GM12878 (cell line): ENCODE measurements at places on chromosomes 1 and 21.

GRCh38 chr1:184359909-184360308, 26.9 kb upstream of the C1orf21 start:
- DNase-seq = no peak
- no peaks in the 10 kb centered on the region for H3K4me1 ChIP-seq

- H3K4me3 ChIP-seq = no peak overlapping the region
- DNase-seq = no peak
- no peak overlapping the region for H3K27ac ChIP-seq
- no peaks in the 10 kb centered on the region for H3K36me3 ChIP-seq
- no peaks in the 10 kb centered on the region for H3K27me3 ChIP-seq
These were observed 196.0 kb upstream of the TMEM51 start for GRCh38 chr1:14957375-14958098.

DNA sequence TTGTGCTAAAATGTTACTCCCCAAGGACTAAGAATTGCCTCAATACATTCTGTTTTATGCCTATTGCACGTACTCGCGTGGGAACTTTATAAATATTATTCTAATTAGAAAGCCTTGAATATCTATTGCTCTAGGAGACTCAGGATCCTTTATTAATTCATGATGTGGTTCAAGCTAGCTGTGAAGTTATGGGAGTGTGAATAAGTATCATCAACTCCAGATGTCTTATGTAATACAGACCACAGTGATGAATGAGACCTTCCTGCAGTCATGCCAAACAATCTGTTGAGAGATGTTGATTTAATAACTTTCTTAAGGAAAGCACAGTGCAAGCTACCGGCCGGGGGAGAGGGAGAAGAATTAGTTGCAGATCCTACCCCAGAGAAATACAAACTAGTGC, 519.2 kb upstream of the ZP4 start:
- DNase-seq = no peak
- no peak overlapping the region for H3K4me3 ChIP-seq
- no peaks in the 10 kb centered on the region for H3K36me3 ChIP-seq
- H3K4me1 ChIP-seq = no peaks in the 10 kb centered on the region

DNA sequence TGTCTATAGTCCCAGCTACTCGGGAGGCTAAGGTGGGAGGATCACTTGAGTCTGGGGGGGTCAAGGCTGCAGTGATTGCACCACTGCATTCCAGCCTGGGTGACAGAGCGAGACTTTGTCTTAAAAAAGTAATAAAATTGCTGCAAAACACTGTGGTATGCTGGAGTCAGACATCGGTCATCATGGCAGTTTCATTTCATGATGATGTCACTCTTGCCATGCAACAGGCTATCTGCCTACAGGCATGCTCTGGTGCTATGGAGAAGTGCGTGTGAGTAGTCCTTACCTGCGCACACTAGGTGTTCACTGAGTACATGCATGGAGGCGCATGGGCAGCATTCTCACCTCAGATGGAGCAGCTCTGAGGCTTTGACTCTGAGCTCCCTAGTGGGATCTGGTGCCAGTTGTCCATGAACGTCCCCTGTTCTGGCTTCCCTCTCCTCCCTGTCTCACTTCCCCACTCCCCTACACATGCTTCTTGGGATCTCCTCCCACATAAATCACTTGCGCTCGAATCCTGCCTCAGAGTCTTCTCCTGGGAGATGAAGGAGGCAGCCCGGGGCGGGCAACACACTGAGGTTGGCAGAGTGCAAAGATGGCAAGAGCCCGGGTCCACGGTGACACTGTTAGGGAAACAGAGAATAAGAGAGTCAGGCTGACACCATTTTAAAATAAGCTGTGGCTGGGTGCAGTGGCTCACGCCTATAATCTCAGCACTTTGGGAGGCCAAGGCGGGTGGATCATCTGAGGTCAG, 10.4 kb upstream of the CELA3B start:
- H3K4me1 ChIP-seq = no peaks in the 10 kb centered on the region
- H3K27me3 ChIP-seq = no peaks in the 10 kb centered on the region
- no peaks in the 10 kb centered on the region for H3K36me3 ChIP-seq
- DNase-seq = no peak
- H3K27ac ChIP-seq = no peak overlapping the region

- H3K27me3 ChIP-seq = no peaks in the 10 kb centered on the region
- no peak for DNase-seq
- H3K36me3 ChIP-seq = no peaks in the 10 kb centered on the region
- H3K4me1 ChIP-seq = peaks cover 4% of the 10 kb centered on the region; the same call in 1 of the 2 replicates
- no peak overlapping the region for H3K4me3 ChIP-seq
- no peak overlapping the region for H3K27ac ChIP-seq
These were observed 76.7 kb upstream of the GPR88 start for GRCh38 chr1:100461222-100461621.

DNA sequence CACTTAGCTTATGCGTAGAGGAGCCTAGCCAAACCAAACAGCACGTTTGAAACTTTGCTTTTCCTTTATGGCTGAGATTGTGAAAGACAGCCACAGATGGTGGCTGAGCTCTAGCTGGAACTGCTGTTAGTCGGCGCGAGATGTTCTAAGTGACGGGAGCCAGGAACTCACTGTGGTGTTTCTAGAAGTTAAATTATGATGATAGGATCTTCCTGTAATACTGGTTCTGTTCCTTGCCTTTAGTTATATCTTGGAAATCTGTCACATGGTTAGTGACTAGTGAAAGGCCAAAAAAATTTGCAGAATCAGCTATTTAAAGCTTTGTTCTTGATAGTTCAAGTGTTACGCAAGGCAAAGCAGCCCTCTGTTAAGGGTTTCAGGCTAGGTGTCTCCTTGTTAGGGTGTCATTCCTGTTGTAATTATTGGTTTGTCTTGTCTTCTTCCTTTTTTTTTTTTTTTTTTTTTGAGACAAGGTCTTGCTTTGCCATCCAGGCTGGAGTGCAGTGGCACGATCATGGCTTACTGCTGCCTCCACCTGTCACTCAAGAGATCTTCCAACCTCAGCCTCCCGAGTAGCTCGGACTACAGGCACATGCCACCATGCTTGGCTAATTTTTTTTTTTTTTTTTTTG, 22.6 kb downstream of the AK4 start:
- no peaks in the 10 kb centered on the region for H3K27me3 ChIP-seq
- peaks cover 3% of the 10 kb centered on the region; the same call in 1 of the 2 replicates for H3K36me3 ChIP-seq
- H3K4me3 ChIP-seq = no peak overlapping the region
- H3K27ac ChIP-seq = no peak overlapping the region

GRCh38 chr1:236699366-236699765, 13.1 kb downstream of the ACTN2 start:
- DNase-seq = no peak
- no peaks in the 10 kb centered on the region for H3K4me1 ChIP-seq
- 0 out of 2 replicates have a peak, but pooled peaks cover 2% of the 10 kb centered on the region for H3K27me3 ChIP-seq

- H3K27ac ChIP-seq = no peak overlapping the region
- DNase-seq = no peak
- no peaks in the 10 kb centered on the region for H3K36me3 ChIP-seq
- H3K4me3 ChIP-seq = no peak overlapping the region
- peaks cover 5% of the 10 kb centered on the region; the same call in 1 of the 2 replicates for H3K4me1 ChIP-seq
- no peaks in the 10 kb centered on the region for H3K27me3 ChIP-seq
These were observed 149.5 kb upstream of the RUNX1 start for GRCh38 chr21:35198565-35198964.

- no peaks in the 10 kb centered on the region for H3K27me3 ChIP-seq
- DNase-seq = no peak
- H3K36me3 ChIP-seq = no peaks in the 10 kb centered on the region
These were observed 80.9 kb upstream of the LBR start for GRCh38 chr1:225508538-225509375.

DNA sequence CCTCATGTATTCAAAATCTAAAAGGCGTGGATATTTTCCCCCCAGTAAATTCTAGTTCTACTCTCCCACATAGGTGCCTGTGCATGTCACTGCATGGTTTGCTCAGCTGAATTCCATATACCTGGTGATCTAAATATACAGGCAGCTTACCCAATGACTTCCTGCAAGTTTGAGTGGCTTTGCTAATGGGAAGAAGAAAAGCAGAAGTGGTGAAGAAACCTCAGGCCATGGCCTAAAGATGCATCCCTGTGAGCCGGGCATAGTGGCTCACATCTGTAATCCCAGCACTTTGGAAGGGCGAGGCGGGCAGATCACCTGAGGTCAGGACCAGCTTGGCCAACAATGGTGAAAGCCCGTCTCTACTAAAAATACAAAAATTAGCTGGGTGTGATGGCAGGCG, 11.5 kb downstream of the SLC44A3 start:
- H3K4me3 ChIP-seq = no peak overlapping the region
- no peak for DNase-seq
- no peaks in the 10 kb centered on the region for H3K27me3 ChIP-seq
- no peaks in the 10 kb centered on the region for H3K36me3 ChIP-seq

DNA sequence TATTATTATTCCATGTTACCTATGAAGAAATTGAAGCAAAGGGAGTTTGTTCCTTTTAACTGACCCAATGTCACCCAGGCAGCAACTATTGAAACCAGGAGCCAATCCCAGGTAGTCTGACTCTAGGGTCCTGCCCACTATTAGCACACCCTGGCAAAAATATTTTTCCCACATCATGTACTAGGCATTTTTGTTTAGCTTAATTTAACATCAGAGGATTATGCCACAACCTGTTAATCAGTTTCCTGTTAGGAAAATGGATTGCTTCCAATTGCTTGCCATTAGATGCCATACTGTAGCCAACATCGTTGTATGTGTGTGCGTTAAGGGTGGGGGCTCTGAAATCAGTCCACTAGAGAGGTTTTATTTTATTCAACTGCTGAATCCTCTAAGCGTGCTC, 281.1 kb downstream of the DNM3 start:
- H3K36me3 ChIP-seq = no peaks in the 10 kb centered on the region
- H3K27me3 ChIP-seq = no peaks in the 10 kb centered on the region

GRCh38 chr1:108598340-108598739, 38.4 kb downstream of the EEIG2 start:
- H3K4me3 ChIP-seq = no peak overlapping the region
- H3K27me3 ChIP-seq = no peaks in the 10 kb centered on the region

DNA sequence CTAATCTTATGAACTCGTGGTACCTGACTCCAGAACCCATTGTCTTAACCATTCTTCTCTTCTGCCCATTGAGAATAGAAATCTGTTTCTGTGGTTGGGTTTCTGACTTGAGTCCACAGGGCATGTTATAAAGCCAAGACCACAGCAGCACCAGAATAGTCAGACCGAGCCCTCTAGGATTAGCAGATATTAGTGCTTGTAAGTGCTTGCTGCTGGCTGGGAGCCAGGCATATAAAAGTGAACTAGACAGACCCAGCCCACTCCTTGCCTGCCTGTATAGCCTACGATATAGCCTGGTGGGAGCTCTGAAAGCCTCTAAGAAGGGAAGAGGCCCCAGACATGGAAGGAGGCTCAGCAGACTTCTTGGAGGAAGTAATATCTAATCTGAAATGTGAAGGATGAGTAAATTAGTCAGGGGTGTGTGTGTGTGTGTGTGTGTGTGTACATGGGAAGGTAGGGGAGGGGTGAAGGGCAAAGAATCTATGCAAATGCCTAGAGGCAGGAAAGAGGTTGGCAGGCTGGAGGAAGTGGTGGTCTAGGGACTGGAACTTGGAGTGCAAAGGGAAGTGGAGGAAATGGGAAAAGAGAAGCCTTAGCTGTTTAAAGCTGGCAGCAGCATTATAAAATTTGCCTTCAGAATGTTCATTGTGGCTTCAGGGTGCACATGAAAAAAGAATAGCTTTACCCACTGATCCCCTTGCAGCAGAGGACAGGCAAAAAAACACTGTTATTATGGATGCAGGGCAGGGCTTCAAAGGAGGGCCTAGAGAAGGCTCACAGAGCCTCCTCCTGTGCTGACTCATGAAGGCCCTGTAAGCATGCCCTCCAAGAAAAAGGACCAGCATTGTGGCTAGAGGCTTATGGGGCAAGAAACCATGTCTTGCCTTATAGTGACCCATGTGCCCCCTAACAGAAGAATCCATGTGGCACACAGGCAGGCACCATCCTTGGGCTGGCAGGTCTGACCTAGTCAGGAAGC, 169.2 kb downstream of the LMX1A start:
- DNase-seq = no peak
- H3K27me3 ChIP-seq = no peaks in the 10 kb centered on the region
- H3K27ac ChIP-seq = no peak overlapping the region
- H3K4me3 ChIP-seq = no peak overlapping the region
- no peaks in the 10 kb centered on the region for H3K4me1 ChIP-seq

- H3K4me3 ChIP-seq = no peak overlapping the region
- H3K4me1 ChIP-seq = no peaks in the 10 kb centered on the region
- no peak for DNase-seq
- H3K27me3 ChIP-seq = no peaks in the 10 kb centered on the region; the same call in 1 of the 2 replicates
These were observed 83.4 kb downstream of the MATN1 start for GRCh38 chr1:30639881-30640452.
